Bronchus fibroblast of lung (primary cell): ENCODE measurements at places on chromosomes 5 and 9. TPM values are rescaled to one million over a fixed set of nuclear protein-coding genes. Genes with fewer than 3 reads are reported as not detected.

PRLR gene
- total RNA-seq, result 0.30 and 0.84 TPM in 2 replicates

CHSY3 gene
- 1.8 and 2.4 TPM in 2 replicates for total RNA-seq

SLC34A3 gene
- not detected in 2 replicates for total RNA-seq

NRG2 gene
- 0.15 and 0.17 TPM in 2 replicates for total RNA-seq

SPINK7 gene
- not detected in 2 replicates for total RNA-seq

RLN1 gene
- total RNA-seq, result not detected in 2 replicates

SLC6A18 gene
- total RNA-seq, result not detected in 2 replicates
